Fibroblast of skin of back (primary cell): ENCODE measurements at places on chromosomes 7 and 10.
A peak's percentile ranks its signal among the peaks of the same experiment; 100 is the strongest.

GRCh38 chr10:133268532-133268931, 8.1 kb downstream of the ADAM8 start:
- DNase-seq, result no peak

DNA sequence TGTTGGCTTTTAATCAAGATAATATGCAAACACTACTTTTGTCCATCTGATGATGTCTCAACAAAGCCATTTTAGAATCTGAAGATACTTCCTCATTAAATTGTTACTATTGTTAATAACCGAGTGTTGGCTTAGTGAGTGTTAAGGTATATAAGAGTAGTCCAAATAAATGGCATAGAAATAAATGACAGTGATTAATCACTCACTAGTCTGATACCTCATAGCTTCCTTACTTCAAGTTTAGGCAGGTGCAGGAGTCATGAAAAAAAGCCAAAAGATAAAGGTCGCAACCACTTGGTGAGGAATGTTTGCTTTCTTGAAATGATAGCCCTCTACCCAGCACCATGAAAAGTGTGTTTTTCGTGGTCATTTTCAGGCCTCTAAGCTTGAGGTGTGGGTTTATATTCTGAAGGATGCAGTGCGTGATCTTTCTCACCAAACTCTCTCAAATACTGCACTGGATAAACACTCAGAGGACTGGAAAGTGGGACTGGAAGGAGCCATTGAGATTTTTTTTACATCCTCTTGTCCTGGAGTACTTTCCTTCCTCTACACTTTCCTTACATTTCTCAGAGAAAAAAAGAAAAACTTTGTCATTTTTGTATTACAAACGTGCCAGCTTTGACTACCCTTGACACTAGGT, 138.1 kb downstream of the KIAA1217 start:
- no peak for DNase-seq

GRCh38 chr10:77030974-77031373, 606.6 kb downstream of the KCNMA1 start:
- no peak for DNase-seq

DNA sequence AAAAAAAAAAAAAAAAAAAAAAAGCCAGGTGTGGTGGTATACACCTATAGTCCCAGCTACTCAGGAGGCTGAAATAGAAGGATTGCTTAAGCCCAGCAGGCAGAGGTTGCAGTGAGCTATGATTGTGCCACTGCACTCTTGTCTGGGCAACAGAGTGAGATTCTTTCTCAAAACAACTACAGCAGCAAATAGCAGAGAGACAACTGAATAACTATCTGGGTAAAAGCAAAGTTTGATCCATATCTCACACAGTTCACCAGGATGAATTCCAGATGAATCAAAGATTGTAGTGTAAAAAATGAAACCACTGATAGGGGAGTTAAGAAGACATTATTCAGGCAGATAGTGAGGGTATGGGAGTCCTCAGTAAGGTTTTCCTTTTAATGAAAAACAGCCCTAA, 11.4 kb upstream of the NUB1 start:
- DNase-seq, result no peak

DNA sequence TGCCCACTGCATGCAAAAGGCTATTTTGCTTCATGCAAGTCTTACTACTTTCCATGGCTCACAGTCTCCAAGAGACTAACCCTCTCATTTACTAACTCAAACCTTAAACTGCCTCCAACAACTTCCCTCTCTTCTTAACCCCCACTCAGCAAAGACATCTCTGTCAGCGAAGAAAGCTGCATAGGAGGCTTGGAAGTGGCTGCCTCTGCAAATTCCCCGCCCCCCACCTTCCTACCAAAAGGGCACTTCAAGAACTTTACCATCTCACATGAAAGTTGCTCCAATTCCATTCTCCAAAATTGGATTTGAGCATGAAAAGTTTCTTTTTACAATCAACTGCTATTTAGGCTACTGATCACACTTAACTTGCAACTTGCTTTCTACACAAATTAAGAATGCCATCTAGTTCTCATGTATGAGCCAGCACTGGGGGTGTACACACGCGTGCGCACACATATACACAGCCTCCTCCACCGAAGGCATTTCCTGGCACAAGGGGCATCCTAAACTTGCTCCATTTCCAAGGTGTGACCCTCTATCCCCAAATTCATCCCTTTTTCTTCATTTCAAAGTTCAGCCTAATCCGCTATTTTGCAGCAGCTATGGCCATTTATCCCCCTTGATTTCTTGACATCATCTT, 1.8 kb downstream of the CCDC6 start:
- DNase-seq, result no peak

GRCh38 chr10:61639952-61640351, 22.8 kb upstream of the CABCOCO1 start:
- no peak for DNase-seq

- peak; percentile 95 for DNase-seq
Measured at GRCh38 chr7:94374721-94375566, 19.8 kb upstream of the COL1A2 start.

DNA sequence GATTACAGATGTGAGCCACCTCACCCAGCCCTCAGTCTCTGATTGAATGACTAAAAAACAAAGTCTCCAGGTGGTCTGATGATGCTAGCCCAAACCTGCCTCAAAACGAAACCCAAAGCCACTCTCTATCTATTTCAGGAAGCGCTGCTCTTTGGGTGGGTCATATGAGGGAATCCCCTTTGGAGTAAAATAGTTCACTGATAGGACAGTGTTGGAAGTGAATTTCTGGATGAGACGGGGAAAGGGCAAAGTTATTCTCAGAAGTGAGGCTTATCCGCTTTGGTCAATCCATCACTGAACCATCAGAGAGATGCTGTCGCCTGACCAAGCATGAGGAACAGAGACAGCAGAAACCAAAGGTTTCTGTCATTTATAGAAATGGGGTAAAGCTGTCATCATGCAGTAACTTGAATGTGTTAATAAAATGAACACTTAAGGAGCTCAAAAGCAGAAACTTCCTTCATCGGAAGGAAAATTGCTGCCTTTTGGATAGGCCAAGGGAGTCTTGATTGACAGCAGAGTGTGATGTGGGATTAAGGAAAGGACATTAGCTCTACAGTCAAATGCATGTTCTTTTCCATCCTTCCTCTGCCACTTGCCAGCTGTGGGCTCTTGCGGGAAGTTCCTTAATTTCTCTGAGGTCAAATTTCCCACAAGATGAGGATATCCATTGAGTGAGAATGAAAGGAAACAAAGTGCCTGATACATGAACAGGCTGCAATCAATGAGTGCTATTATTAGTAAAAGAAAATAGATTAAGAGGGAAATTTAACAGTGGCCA, 64.9 kb upstream of the C1QL3 start:
- DNase-seq, result no peak

GRCh38 chr7:79458796-79459195, 5.3 kb upstream of the MAGI2 start:
- DNase-seq, result no peak
